ENCODE measurements at places on chromosomes 3 and 15.

GRCh38 chr15:98442379-98442833, 205.9 kb upstream of the IGF1R start:
- DNase-seq = peak; percentile 21

- DNase-seq = no peak
These were observed 159.6 kb downstream of the GBE1 start for GRCh38 chr3:81601707-81602305.

DNA sequence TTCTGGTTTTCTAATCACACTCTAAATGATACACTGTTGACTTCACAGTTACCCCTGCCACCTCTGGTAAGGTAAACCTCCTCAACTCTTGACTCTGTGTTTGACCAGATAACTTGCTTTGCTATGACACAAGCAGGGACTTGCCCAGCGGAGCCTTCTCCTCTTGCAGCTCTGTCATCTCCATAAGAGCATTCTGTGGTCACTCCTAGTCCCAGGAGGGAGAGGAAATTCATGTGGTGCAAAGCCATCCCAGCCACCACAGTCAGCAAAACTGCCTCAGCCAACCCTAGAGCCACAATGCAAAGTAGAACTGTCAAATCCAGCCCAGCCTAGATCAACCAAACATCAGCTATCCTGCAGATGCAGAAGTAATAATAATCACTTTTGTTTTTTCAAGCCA, 144.7 kb upstream of the GADL1 start:
- no peak for DNase-seq

GRCh38 chr3:143757691-143758090, 90.6 kb downstream of the SLC9A9 start:
- no peak for DNase-seq

GRCh38 chr3:131925571-131925970, 109.2 kb downstream of the CPNE4 start:
- DNase-seq = no peak

DNA sequence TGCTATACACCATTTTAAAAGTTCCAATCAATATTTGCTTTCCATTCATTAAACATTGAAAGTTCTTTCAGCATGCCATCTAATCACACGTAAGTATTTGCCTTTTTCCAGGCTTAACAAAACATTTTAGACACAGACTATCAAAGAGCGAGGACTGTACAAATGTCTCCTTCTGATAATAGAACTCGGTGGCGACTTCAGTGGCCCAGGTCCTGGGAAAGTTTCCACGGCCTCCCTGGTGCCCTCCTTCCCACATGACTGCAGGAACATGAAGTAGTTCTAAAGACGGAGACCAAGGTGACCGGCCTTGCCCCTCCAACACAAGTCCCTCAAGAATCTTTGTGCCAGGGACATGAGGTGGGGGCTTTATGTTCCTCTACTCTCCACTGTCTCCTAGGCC, 174.6 kb upstream of the KBTBD8 start:
- no peak for DNase-seq

DNA sequence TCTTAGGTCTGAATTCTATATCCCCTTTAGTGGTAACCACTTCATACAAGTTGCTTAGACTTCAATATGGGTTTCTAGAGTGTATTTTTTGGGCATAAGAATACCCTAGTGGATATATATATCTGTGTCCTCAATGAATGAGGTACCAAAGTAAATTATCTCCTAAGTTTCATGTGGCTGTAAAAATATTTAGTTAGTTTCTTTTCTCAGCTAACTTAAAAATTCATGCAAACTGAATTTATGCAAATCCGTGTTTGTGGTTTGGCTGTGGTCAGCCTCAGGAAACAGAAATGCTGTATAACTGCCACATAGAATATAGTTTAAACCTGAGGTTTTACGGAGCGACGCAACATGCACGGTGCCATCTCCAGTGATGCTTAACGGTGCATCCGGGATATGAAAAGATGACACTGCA, 80.3 kb downstream of the PEX5L start:
- no peak for DNase-seq

DNA sequence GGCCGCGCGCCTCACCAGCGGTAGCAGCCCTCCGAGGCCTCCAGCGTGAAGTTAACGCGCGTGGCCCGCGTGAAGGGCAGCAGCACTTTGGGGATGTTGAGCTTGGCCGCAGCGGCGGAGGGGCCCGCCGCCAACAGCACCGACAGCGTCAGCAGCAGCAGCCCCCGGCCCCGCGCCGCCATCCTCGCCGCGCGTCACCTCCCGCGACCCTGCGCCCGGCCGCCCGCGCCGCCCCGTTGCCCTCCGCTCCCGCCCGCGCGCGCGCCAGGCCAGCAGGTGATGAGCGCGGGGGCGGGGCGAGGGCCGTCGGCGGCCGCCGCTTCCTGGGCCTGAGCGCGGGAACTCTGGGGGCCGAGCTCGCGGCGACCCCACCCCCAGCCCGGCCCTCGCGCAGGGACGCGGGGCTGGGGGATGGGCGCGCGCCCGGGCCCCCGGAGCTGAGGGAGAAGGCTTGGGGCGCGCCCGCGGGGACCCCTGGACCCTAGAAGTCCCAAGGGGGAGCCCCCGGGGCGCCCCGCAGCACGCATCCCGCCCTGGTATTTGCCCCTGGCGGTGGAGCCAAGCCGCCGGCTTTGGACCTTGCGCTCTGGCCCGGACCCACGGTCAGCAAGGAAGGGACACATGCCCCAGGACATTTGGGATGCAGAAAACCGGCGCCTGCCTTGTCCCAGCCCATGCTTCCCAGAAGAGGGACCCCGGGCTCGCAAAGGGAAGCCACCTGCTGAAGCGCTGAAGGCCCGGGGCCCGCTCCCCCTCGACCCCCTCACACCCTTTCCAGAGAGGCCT, at the start of gene NUP210:
TSS of gene NUP210 (minus strand) at position 278 of the 786 bp plus-strand sequence. CDS start at position 182, 96 bp downstream.
- DNase-seq = peak; percentile 8

DNA sequence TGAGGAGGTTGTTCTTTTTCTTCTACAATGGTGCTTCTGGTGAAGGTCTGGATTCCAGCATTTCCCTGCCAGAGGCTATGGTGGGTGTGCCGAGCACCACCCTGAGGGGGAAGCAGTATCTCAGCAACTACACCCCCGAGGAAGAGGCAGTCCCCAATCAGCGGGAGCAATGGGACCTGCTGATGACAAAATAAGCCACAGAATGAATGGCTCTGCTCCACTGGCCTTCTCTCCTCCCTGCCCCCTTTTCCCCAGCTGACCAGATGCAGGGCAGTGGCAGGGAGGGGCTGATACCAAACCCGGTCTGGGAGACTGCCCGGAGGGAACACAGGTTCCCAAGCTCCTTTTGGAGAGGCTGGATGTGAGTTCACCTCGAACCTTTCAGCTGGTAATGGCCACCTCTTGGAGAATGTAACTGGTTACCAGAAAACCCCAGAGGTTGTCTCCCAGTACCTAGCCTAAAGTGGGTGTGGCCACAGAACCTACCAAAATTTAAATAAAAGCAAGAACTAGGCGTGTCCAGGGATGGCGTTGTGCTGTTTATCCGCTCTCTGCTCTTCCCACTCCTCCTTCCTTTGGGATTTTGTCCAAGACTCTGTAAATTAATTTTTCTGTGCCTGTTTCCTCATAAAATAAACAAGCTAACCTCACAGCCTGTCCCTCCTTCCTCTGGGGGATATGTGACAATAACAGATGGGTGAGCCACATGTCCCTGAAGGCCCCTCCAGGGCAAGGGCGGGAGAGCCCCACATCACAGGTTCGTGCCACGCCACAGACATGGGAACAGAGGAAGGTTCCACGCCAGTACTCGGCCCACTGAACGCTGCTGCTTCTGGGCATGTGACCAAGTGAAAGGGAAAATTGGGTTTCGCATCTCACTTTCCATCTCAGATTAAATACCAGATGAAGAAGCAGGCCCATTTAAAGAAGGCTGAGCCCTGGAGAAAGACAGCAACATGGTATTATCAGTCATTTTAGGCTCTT, 35.1 kb upstream of the SPTBN5 start:
- no peak for DNase-seq

GRCh38 chr3:101886626-101887025, 37.3 kb downstream of the NFKBIZ start:
- DNase-seq = no peak

GRCh38 chr3:168051070-168051469, 44.7 kb downstream of the GOLIM4 start:
- DNase-seq = no peak

DNA sequence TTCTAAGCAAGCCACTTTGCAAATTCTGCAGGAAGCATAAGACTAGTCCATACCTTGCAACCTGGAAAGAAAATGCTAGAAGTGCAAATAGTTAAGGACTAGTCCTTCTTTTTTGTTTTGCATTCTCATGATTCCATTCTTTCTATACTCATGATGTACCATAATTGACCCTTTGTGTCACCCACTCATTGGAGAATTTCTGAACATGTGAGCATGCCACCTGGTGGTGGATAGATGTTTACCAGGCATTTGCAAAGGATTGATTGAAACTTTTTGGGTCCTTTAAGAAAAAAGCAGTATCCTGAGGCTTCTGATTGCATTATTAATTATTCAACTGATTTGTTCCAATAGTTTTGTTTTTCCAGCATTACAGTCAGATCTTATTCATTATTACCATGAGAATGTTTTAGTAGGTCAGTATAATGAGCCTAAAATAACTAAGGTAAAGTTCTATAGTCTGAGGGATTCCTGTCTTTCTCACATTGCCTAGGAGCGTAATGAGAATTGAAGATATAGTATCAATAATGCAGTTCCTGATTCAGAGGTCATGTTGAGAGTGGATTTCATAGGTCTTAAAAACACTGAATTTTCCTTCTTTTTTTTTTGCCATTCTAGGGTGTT, 20.2 kb upstream of the DIPK2A start:
- no peak for DNase-seq

DNA sequence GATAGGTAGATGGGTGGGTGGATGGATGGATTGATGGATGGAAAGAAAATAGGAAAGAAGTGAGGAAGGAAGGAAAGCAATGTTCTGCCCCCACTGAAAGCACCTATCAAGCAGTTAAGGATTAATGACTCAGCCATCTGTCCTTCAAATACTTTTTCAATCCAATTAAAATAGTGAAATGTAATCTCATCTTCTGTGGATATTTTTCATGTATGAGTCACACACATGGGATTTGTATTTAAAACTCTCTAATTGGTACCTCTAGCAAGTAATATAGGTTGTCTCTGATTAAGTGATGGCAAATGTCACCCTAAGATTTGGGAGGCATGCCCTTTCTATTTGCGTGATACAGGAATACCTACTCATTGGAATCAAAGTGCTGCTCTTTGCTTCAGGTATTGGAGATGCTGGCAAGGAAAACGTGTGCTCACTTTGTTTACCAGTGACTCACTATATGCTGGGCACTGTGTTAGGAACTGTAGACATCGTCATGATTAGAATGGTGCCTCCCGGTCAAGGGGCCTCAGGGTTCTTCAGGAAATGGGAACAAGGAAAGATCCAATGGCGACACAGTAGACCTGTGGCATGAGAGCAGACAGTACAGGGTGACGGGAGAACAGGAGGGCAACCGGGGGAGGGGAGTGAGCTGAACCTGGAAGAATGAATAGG, 230.1 kb downstream of the CLSTN2 start:
- no peak for DNase-seq

DNA sequence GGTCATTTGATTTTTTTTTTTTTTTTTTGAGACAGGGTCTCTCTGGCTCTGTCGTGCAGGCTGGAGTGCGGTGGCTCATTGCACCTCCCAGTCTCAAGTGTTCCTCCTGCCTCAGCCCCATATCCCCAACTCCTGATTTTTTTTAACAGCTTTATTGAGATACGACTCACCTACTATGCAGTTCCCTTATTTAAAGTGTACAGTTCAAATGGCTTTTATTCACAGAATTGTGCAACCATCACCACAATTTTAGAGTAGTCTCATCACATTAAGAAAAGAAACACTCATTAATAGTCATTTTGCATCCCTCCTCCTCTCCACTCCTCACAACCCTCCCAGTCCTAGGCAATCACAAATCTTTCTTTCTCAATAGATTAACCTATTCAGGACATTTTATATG, 1.9 kb upstream of the TRA2B start:
- DNase-seq = no peak

DNA sequence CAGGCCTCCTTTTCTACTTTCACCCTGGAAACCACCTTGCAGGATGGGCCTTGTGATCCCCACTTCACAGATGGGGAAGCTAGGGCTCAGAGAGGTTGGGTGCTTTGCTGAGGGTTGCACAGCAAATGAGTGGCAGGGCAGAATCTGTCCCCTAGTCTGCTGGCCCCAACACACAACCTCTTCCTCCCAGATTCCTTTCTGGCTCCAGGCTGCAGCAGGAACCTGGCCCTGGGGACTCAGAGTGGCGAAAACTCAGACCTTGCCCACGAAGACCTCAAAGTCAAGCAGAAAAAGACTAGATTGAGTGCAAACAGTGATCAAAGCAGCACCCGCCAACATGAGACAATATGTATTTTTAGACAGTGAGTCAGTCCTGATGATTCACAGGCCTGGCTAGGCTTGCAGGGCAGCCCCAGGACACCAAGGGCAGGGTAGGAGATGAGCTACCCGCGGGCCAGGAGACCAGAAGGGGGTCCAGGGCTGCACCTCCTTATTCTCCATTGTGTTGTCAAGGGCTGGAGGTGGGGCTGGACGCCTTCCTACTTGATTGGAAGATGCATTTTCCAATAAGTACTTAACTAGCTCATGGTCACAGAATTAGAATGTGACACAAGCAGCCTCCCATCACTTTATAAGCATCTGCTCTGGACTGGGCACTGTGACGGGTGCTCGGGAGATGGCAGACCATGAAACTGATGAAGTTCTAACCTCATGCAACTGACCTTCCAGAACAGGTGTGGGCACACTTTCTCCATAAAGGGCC, 23.9 kb downstream of the GOLGA6L2 start:
- DNase-seq = no peak

DNA sequence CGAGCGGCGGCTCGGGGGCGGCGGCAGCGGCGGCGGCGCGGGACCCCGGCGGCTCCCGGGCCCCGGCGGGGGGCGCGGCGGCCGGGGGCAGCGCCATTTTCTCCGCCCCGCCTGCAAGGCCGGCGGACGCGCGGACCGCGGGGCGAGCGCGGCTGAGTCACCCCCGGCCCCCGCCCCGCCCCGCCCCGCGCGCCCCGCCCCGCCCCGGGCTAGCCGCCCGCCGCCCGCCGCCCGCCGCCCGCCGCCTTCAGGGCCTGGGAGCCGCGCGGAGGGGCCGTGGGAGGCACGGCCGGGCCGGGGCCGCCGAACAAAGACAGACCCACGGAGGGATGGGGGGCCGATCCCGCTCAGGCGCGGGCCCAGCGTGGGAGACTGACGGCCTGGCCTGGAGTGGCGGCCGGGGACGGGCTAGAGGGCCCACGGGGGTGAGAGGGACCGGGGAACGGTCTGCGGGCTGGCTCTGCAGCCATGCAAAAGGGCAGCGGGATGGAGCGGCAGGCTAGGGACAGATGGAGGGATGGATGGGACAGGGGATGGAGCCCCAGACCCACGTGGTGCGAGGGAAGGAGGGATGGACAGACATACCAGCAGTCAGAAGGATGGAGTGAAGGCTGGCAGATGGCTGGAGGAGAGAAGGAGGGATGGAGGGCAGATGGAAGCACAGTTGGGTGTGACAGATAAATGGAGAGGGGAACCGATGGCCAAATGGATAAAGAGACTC, at the start of gene EIF4E3:
TSS of gene EIF4E3 (minus strand) at position 132 of the 721 bp plus-strand sequence. CDS start at position 97, 35 bp downstream.
- no peak for DNase-seq
